ENCODE measurements at places on chromosomes 7 and 10.
A peak's percentile ranks its signal among the peaks of the same experiment; 100 is the strongest.

- H3K27me3 ChIP-seq: no peaks in the 10 kb centered on the region
- H3K4me3 ChIP-seq: no peak overlapping the region
- no peak overlapping the region for H3K27ac ChIP-seq
Observed at GRCh38 chr7:88040694-88041093, 106.6 kb downstream of the ADAM22 start.

GRCh38 chr10:63935705-63936104 is 414.5 kb downstream of the REEP3 start:
- no peaks in the 10 kb centered on the region for H3K36me3 ChIP-seq
- H3K27ac ChIP-seq: no peak overlapping the region
- no peak overlapping the region for H3K4me3 ChIP-seq
- no peak for DNase-seq

DNA sequence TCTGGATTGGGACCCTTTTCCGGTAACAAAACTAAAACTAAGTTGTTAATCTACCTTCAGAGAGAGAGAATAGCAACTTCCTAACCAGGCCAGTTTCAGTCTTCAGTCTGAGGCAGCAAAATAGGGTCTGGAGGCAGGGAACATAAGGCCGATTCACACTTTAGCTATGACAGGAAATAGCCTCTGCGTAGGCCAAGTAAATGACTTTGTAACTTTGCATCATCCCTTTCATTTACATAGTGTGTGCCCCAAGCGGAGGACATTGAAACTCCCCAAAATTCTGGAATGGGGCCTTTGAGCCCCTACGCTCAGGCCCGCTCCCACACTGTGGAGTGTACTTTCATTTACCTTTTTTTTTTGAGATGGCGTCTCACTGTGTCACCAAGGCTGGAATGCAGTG is 1.7 kb upstream of the UPP1 start:
- H3K36me3 ChIP-seq: peaks cover 15% of the 10 kb centered on the region
- H3K4me1 ChIP-seq: peaks cover 69% of the 10 kb centered on the region
- peak overlapping the region; percentile 19 for H3K4me3 ChIP-seq
- peak overlapping the region; percentile 97 for H3K27ac ChIP-seq
- DNase-seq: no peak
- H3K27me3 ChIP-seq: no peaks in the 10 kb centered on the region

GRCh38 chr7:152664636-152665035 is 11.3 kb downstream of the XRCC2 start:
- no peak overlapping the region for H3K27ac ChIP-seq
- no peaks in the 10 kb centered on the region for H3K4me1 ChIP-seq
- H3K4me3 ChIP-seq: no peak overlapping the region
- no peaks in the 10 kb centered on the region for H3K27me3 ChIP-seq

DNA sequence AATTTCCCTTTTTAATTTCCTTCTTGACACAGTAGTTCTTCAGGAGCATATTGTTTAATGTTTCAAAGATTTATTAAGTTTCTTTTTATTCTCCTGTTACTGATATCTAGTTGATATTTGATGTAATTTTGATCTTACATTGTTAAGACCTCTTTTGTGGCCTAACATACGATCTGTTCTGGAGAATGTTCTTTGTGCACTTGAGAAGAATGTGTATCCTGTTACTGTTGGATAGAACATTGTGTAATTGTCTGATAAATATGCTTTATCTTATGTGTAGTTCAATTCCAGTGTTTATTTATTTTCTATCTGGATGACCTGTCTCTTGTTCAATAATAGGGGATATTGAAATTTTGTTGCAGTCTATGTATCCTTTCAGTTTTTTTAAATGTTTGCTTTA is 106.7 kb downstream of the ITGB1 start:
- H3K4me3 ChIP-seq: no peak overlapping the region
- H3K27me3 ChIP-seq: no peaks in the 10 kb centered on the region
- no peak overlapping the region for H3K27ac ChIP-seq
- DNase-seq: no peak

DNA sequence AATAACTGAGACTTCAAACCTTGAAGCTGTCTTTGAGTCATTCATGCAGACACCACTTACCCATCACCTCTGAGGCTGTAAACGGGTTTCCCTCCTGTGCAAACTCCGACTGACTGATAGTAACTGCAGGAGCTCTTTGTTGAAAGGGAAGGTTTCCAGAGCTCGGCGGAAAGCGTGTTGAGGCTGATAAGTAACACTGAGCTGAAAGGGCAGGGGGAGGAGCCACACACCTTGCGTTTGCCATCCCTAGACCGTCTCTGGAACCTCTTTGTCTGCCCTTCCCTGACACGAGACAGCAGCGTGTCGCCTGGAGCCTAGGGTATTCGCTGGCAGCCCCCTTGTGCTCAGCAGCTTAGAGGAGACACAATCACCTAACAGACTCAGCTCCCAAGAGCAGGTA is 134.0 kb downstream of the PAXIP1 start:
- DNase-seq: no peak
- no peak overlapping the region for H3K4me3 ChIP-seq
- no peak overlapping the region for H3K27ac ChIP-seq
- no peaks in the 10 kb centered on the region for H3K4me1 ChIP-seq
- H3K27me3 ChIP-seq: no peaks in the 10 kb centered on the region
- no peaks in the 10 kb centered on the region for H3K36me3 ChIP-seq

DNA sequence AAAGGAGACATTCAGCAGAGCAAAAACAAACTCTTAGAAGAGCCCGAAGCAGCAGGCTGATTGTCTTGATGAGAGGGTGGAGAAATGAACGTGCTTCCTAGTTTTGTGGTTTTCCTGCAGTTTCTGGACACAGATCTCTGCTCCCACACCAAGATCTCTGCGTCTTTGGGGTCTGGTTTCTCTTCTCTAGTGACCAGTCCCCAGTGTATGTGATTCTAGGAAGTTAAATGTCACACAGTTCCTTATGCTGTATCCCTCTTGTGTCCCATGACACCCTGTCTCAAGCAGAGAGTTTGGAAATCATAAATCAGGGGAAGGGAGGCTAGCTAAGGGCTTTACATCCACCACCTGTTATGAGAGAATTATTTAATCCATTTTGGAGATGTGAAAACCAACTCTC is 55.4 kb upstream of the KLF14 start:
- H3K4me1 ChIP-seq: no peaks in the 10 kb centered on the region
- H3K27ac ChIP-seq: no peak overlapping the region
- DNase-seq: no peak
- H3K36me3 ChIP-seq: no peaks in the 10 kb centered on the region
- H3K4me3 ChIP-seq: no peak overlapping the region

DNA sequence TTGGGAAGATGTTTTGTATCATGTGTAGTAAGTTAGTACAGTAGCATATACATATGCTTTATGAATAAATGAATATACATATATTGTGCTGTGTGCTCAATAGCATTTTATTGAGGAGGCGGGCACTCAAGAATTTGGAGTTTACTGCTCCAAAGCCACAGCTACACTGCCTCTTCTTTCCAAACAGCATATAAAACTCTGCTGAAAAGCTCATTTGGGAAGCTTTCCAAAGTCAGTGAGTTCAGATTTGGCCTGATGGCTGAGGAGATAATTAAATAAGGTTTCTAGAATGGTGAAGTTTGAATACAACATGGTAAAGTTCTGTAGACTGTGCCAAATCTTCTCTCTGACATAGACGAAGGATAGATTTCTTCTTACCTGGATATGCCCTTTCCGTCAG is 29.8 kb downstream of the CDK1 start:
- H3K27me3 ChIP-seq: no peaks in the 10 kb centered on the region
- H3K27ac ChIP-seq: no peak overlapping the region
- H3K4me3 ChIP-seq: no peak overlapping the region

DNA sequence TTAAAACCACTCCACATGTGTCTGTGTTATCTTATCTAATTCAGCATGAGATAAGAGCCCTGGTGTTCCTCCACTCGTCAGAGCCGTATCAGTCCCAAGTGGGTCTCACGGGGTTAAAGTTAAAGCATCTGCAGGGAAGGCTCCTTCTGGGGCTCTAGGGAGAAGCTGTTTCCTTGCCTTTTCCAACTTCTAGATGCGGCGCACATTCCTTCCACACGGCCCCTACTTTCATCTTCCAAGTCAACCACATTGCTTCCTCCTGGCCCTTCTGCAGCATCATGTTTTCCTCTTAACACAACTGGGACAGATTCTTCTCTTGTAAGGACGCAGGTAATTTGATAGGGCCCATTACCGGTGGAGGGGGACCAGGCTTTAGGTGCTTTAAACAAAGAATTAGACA is 620.1 kb upstream of the DPP6 start:
- no peaks in the 10 kb centered on the region for H3K27me3 ChIP-seq
- H3K4me3 ChIP-seq: no peak overlapping the region
- DNase-seq: no peak
- H3K4me1 ChIP-seq: no peaks in the 10 kb centered on the region
- no peak overlapping the region for H3K27ac ChIP-seq

- H3K4me1 ChIP-seq: peaks cover 25% of the 10 kb centered on the region
- H3K27me3 ChIP-seq: no peaks in the 10 kb centered on the region
- no peak overlapping the region for H3K27ac ChIP-seq
Observed at GRCh38 chr10:66836057-66836456, 89.8 kb upstream of the LRRTM3 start.

- no peaks in the 10 kb centered on the region for H3K4me1 ChIP-seq
- no peak overlapping the region for H3K27ac ChIP-seq
- H3K4me3 ChIP-seq: no peak overlapping the region
- no peak for DNase-seq
- H3K36me3 ChIP-seq: no peaks in the 10 kb centered on the region
- H3K27me3 ChIP-seq: no peaks in the 10 kb centered on the region
Observed at GRCh38 chr7:108660465-108660864, 90.8 kb downstream of the DNAJB9 start.

- no peak overlapping the region for H3K4me3 ChIP-seq
- DNase-seq: no peak
- H3K27me3 ChIP-seq: no peaks in the 10 kb centered on the region
- H3K27ac ChIP-seq: no peak overlapping the region
- H3K36me3 ChIP-seq: no peaks in the 10 kb centered on the region
Observed at GRCh38 chr7:68964060-68964459, 634.2 kb upstream of the AUTS2 start.

DNA sequence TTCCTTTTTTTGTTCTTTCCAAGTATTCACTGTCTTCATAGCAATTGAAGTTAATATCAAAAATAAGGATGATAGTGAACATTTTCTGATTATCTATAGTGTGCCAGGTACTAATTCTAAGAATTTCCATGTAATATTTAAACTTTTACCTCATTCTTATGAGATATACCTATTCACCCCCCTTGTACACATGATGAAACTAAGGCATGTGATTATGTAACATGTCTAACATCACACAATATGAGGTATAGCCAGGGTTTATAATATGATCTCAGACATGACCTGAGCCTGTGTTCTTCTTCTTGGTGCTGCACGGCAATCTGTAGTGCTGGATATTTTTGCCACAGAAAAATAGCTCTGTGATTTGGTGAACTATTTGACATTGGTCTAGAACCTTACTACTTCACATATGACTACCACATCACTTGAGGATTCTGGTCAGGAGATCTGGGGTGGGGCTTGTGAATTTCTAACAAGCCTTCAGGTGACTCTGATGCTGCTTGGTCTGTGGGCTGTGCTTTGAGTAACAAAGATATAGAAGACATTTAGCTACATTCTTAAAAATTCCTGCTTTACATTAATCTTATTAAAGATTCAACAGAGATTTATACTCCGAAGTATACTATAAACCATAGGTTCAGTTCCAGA is 79.1 kb downstream of the TRIM24 start:
- H3K4me1 ChIP-seq: no peaks in the 10 kb centered on the region
- H3K36me3 ChIP-seq: no peaks in the 10 kb centered on the region
- H3K27ac ChIP-seq: no peak overlapping the region
- no peak for DNase-seq

DNA sequence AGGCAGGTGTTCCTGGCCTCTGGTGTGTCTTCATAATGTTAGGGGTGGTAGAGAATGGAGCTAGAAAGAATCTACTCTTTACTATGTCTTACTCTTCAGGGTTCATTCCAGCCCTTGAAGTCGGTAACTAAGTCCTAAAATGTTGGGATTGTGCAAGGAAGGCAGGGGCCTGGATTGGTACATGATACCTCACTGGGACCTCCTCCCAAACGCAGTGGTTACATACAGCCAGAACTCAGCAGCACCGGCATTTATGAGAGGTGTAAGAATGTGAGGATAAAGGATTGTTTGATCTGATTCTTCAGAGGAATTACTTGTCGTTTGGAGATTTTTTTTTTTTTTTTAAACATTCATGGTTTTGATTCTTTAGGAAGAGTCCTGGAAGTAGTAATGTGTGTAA is 6.9 kb downstream of the COMTD1 start:
- no peak overlapping the region for H3K4me3 ChIP-seq
- no peak for DNase-seq
- peak overlapping the region; percentile 36 for H3K27ac ChIP-seq
- H3K4me1 ChIP-seq: peaks cover 55% of the 10 kb centered on the region

DNA sequence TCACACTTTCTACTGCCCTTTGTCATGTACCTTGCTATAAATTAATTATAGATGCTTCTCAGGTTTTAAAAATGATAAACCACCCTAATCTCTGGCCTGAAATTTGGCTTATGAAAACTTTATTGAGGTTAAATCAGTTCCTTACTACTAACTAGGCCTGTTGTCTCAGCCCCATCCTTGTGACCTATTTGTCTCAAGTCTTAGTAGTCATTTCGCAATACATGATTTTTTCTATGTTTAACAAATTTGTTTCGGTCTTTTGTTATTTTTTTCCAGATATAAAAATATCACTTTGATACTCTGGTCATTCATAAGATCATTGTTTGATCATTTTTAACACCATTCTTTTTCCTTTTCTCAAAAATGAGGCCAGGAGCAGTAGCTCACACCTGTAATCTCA is 411.6 kb downstream of the GFRA1 start:
- peaks cover 18% of the 10 kb centered on the region for H3K4me1 ChIP-seq
- DNase-seq: no peak
- no peaks in the 10 kb centered on the region for H3K36me3 ChIP-seq
- no peak overlapping the region for H3K4me3 ChIP-seq
- no peaks in the 10 kb centered on the region for H3K27me3 ChIP-seq

GRCh38 chr10:93515071-93516005 is 18.9 kb downstream of the CEP55 start:
- no peak overlapping the region for H3K27ac ChIP-seq
- peaks cover 24% of the 10 kb centered on the region for H3K36me3 ChIP-seq
- H3K4me1 ChIP-seq: no peaks in the 10 kb centered on the region
- no peaks in the 10 kb centered on the region for H3K27me3 ChIP-seq

DNA sequence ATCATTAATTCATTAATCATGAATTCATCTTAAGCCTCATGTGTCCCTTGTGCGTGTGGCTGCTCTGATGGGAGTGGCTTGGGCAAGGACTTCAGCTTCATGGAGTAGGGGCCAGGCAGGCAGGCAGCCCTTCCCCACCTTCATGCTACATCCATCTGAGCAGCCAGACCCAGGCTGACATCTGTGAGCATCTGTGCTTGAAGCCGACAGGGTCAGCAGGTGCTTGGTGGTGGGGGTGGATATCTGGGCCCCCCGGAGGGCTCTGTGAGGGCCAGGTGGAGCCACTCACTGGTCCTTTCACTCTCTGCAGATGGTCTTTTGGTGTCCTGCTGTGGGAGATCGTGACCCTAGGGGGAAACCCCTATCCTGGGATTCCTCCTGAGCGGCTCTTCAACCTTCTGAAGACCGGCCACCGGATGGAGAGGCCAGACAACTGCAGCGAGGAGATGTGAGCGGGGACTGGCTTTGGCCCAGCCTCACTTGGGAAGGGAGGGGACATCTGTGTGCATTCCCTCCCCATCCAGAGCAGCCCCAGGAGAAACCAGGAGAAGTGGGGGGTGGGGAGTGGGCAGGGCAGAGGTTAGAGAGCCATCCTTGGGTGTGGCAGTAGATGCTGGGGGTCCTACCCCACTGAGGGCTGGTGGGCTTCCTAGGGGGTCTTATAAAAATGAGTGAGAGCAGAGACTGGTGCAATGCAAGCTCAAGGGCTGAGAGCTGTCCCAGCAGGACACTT is 14.7 kb upstream of the CSGALNACT2 start:
- H3K27me3 ChIP-seq: no peaks in the 10 kb centered on the region
- no peak overlapping the region for H3K27ac ChIP-seq
- no peaks in the 10 kb centered on the region for H3K4me1 ChIP-seq
- no peaks in the 10 kb centered on the region for H3K36me3 ChIP-seq

Measured in keratinocyte (primary cell).